ENCODE measurements at places on chromosomes 7 and 10.

DNA sequence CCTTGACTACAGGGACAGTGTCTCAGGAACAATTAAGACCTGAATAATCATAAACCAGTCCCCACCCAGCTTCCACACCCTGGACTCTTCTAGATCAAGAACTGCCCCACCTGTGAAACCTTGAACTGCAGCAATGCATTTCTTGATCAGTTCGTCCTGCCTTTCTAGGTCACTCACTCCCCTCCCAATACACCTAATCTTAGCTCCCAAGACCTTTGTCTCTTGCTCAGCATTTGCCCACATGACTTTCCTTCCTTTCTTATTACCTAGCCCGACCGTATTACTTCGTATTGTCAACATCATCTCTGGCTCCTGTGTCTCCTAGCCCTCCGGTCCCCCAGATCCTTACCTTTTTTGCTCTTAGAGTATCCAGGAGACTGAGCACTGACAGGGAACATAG, 5.5 kb upstream of the NAMPT start:
- DNase-seq = no peak

GRCh38 chr10:117694190-117694589, 151.6 kb downstream of the EMX2 start:
- no peak for DNase-seq

- no peak for DNase-seq
Measured at GRCh38 chr7:12178317-12178716, 32.8 kb upstream of the TMEM106B start.

GRCh38 chr10:62081341-62082270, 180.1 kb downstream of the ARID5B start:
- no peak for DNase-seq

DNA sequence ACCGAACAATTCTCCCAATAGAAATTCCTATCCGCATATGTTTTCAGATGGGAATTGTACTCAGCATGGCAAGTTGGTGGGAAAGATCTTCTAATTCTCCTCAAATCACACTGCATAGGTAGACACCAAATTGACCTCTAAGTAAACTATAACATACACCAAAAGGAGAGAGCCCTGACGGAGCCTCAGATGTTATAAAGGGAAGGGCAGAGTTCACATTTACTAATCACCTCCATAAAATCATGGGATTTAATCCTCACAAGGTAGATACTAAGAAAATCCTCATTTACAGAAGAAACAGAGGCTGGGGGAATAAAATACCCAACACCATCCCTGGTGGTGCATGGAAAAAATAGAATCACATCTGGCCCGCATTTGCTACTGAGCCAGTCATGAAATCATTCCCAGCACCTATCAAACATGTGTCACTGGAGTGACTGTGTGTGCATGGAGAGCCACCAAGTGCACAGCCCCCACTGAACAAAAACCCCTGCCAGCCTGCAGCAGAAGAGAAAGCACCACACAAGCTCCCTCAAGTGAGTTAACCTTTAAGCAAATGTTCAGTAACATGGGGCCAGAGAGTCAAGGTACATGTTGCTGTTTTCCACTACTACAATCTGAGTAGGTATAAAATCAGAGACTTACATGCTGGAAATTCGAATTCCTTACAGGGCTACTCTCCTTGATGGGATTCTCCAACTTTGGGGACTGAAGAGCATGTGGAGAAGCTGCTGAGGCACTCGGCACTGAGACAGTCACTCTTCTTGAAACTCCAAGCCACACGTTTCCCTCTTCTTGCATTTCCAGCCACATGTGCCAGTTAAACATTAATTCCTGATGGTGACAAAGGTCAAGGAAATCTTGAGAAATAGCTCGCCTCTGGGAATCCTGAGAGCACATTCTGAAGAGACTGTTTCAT, at the start of gene DDC:
Gene DDC, minus strand, starts transcription at position 766 of the 919 bp plus-strand sequence. CDS start 21,320 bp downstream, outside the sequence.
- DNase-seq = no peak

GRCh38 chr10:48568546-48568945, 36.3 kb downstream of the ARHGAP22 start:
- DNase-seq = no peak

DNA sequence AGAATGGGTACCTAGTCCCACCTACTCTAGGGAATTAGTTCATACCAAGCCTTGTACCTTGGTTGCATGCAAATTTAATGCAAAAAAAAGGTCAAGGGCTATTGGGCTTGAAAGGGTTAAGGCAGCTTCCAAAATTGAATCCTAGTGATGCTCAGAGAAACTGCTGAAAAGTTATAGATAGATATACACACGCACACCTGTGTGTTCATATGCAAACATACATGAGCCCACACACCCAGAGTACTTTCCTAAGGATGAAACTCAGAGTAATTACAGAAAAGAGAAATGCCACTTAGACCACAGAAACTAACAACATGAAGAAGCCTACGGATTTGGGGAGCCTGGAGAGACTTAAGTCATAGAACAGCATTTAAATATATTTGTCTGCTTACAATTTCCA, 1.5 kb downstream of the SLC25A13 start:
- DNase-seq = no peak

DNA sequence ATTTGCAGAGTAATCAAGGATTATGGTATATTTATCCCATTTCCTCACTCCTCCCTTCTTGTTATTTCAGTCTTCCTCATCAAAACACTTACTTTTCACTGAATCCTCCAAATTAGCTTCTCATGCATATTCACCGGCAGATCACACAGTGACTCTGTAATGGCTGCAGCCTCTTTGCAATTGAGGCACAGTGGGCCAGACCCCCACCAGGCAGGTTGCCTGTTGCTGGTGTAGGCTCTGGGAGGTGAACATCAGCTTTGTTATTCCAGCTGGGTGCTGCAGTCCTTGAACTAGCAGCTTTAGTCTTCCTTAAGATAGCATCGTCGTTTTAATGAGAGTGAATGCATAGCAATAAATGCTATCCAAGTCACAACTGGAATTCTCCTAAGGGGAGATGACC, 449.3 kb downstream of the CNTNAP2 start:
- no peak for DNase-seq

DNA sequence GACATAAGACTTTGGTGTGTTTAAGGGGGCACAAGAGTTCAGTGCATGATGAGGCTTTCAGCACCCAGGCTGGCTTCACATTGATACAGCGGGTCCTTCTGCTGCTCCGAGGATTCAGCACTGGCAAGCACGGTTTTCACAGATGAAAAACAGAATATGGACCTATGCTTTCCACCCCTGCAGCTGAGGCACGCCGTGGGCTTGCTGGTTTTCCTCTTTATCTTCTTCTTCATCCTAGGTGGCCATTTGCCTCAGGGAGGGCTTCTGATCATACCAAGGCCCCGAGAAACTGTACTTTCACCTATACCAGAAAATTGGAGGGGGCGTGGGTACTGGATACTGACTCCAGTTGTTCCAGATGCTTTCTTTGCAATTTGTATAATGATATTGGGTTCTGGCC, 277.1 kb upstream of the ZNF32 start:
- no peak for DNase-seq

DNA sequence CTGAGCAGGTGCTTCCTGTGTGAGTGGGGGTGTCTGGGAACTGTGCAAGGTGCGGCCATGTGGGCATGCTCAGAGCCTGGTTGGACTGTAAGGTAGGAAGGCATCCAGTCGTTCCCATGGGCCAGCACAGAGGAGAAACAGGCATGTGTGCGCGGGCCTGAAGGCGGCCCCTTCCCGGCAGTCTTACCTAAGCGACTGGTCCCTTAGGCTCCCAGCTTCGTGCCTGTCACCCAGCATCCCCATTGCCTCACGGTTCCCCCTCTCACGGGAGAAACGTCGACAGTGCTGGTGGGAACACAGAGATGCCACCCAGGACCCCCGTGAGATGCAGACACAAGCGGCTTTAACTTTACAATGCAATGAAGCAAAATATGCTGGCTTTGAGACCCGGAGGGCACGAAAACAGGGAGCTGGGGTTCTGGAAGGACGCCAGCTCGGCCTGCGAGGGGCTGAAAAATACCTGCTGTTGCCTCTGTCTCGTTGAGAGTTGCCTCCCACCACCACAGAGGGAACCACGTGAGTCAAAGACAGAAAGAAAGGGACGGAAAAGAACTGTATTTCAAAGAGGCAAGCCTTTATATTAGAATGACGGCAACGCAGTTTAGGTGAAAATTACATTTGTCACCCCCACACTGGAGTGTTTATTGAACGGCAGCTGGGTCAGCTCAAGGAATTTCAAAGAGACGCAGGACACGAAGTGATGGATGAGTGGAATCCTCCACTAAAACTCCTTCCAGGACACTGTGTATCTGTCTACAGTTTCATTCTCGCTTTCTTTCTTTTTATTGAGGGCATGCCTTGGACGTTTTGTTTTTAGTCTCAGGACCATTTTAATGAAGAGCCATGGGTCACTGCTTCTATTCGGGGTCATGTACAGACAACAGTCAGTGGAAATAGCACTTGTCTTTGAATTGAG, 128.4 kb downstream of the DNAJB6 start:
- no peak for DNase-seq

DNA sequence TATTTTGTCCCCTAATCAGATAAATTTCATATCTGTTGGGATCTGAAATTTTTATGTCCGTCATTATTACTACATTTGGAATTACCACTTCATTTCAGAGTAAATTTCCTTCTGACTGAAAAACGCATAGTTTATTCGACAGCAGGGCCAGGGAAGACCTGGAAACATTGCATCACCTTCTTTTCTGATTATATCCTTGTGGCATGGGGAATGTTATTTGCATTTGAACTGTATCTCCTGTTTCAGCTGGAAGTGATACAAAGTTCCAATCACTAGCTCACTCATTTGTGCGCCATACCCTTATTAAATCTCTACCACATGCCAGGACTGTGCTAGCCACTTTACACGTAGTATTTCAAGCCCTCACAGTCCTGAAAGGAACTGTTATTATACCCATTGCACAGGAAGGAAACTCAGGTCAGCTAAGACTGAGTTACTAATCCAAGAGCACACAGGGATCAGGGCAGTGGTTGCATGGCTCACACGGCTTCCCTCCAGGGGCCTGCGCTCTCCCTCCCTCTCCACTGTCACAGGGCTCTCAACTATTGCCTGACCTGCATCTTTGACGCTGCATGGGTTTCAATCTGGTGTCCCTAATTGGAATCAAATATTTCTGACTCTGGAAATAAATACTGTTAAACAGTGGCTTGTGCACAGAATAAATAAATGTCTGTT, 84.4 kb upstream of the NANOS1 start:
- DNase-seq = no peak

DNA sequence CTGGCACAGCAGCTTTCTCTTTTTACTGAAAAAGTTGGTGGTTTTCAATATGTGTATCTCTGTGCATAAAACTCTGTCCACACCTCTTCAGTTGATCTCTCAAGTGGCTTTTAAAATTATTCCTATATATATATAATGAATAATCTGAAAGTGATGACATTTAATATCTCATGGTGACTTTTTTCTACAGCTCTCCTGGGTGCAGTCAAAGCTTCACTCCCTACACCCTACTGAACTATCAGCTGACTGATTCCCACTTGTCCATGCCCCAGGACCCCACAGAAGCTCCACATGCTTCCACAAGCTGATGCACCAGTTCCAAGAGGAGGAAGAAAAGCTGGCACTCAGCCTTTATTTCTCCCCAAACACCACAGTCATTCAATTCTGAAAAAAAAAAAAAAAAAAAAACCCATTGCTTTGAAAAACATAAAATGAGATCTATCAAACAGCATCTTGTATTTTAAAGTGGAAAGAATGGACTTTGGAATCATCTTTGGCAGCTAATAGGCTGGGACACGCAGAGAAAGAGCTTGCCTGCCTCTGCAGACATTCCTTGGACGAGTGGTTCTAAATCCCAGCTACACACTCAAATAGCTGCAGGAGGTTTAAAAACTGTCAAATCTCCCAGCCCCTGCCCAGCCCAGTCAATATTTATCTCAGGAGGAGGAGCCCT, 75.3 kb upstream of the GDF10 start:
- no peak for DNase-seq

DNA sequence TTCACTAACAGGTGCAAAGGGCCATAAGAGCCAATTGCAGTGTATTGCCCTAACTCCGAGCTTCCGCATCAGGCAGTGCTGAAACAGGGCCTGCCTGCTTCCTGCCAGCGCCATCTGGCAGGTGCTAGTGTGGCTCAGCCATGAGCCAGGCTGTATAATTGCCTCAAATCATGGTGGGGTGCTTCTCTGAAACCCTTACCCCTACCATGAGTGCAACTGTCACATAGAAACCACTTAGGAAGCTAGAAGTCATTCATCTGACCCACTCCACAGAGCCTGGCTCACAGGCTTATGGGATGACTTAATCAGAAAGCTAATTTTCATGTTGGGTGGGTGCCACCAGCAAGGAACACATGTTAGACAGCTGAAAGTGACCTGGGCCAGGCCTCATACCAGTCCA, 133.3 kb upstream of the LAMB4 start:
- no peak for DNase-seq

DNA sequence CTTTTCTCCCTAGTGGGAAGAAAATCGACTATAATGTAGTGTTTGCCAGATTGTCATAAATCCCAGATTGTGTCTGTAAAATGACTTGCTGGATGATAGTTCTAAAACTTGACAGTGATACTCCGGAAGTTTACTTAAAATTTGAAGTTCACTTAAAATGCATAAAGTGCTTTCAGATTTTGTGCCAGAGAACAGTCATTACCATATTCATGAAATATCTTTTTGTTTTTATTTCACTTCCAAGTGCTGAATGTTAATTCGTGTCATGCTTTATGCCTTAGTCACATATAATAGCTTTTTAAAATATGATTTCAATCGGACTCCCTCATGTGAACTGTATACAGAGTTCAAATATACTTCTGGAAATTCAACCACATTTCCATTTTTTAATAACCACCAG, 30.4 kb downstream of the PRPF18 start:
- DNase-seq = no peak

DNA sequence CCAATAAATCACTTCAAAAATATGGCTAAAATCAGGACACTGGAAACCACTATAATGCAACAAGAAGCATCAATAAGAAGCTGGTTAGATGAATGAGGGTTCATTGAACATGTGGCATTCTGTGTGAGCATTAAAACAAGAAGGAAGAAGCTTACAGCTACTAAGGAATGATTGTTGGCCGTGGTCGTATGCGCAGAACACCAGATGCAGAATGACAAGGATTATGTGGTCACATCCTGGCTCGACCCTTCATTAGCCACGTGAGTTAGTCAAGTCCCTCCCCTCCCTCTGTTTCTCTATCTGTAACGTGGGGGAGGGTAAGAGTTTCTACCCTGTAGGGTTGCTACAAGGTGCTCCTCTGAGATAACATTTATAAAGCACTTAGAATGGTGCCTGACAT, 174.3 kb downstream of the ADAM12 start:
- DNase-seq = no peak

DNA sequence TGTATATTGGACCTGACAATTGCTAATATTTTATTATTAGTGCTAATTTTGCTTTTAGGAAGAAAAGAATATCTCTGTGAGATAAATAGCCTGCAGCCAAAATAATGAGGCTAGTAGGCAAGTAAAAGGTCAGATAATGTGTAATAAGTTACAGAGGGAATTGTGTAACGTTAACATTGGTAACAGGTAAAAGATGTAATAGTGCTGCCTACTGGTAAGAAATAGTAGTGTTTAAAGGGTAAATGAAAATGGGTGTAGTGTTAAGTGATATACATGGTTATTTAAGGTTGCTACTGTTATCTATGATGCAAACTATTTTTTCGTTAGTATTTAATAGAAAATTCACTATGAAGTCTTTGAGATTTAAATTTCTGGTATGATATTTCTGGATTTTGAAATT, 9.2 kb upstream of the FOXP2 start:
- DNase-seq = no peak
